ENCODE measurements at places on chromosomes 3 and 15.

DNA sequence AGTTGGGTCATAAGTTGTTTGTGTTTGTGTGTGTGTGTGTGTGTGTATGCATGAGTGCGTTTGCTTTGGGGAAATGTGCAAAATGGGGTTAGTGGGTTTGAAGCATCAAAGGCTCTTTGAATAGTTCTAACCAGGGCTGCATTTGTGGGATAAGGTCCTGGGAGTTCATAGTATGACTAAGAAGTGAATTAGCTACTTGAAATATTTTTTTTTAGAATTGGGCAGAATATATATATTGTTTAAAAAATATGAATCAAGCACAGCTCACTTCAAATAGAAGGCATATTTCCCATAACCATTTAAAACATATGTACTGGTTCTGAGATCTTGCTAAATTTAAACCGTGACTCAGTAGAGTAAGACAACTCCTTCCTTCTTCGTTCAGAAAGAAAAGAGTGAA lies 43.1 kb downstream of the IGF2BP2 start:
- no peak for DNase-seq

- no peak for DNase-seq
Observed at GRCh38 chr15:48930735-48931134, 33.0 kb downstream of the SHC4 start.

- no peak for DNase-seq
Observed at GRCh38 chr15:88629071-88629470, 7.9 kb downstream of the AEN start.

GRCh38 chr15:100947760-100948429 lies 28.7 kb downstream of the LRRK1 start:
- DNase-seq, result no peak

DNA sequence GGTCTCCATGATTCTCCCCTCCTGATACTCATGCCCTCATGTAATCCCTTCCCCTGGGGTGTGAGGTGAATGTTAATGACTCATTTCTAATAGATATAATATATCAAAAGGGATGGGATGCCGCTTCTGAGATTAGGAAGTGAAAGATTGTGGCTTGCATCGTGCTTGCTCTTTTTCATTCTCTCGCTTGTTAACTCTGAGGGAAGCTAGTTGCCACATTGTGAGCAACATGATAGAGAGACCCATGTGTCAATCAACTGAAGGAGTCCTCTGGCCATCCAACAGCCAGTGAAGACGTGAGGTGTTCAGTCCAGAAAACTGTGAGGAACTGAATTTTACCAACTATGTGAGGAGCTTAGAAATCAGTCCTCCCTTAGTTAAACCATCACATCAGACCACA lies 28.9 kb upstream of the DRD3 start:
- no peak for DNase-seq

GRCh38 chr3:50316657-50317242 lies 5.8 kb downstream of the HYAL2 start:
- DNase-seq, result no peak

DNA sequence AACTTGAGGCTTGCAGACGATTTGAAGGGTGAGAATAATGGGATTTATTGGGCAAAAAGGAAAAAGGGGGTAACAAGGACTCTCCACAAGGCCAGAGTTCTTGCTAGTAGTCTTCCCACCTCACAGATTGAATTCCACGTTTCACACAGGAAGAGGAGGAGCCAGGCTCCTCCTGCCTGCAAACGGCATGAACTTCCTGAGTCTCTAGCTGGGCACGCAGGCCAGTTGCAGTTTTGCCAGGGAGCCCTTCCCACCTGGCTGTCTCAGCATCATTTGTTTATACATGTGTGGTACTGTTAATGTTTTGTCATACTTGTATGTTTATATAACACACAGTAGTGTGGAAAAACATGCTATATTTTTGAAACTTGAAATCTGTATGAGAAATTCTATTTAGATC lies 155.0 kb downstream of the NLGN1 start:
- no peak for DNase-seq

DNA sequence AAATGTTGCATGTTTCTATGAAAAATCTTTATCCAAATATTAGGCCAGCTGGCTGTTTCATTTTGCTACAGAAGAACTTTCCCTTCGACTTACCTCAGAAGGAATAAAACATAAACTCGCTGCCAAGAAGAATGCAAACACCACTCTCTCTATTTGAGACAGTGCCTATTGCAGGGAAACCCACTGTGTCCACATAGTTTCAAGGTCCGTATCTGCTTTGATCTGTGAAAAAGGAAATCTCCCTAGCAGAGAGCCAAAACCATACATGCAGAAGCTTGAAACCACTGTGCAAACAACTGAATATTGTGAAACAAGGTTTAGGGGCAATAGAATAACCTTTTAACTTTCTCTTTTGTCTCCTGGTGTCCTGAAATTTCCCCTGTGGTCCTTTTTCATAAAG lies 35.0 kb upstream of the CAPN7 start:
- DNase-seq, result no peak

DNA sequence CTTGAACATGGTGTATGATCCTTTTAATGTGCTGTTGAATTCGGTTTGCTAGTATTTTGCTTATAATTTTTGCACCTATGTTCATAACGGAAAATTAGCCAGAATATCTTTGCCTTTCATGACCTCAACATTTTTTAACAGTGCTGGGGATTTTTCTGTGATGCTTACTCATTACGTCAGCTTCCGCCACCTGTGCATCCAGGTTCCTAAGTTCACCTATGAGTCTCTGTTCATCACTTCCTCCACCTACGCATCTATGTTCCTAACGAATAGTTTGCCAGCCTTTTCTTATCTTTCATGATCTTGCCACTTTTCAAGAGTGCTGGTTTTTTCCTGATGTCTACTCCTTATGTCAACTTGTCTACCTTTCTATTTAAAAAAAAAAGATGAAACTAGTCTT lies 16.5 kb downstream of the AADACL2 start:
- no peak for DNase-seq

DNA sequence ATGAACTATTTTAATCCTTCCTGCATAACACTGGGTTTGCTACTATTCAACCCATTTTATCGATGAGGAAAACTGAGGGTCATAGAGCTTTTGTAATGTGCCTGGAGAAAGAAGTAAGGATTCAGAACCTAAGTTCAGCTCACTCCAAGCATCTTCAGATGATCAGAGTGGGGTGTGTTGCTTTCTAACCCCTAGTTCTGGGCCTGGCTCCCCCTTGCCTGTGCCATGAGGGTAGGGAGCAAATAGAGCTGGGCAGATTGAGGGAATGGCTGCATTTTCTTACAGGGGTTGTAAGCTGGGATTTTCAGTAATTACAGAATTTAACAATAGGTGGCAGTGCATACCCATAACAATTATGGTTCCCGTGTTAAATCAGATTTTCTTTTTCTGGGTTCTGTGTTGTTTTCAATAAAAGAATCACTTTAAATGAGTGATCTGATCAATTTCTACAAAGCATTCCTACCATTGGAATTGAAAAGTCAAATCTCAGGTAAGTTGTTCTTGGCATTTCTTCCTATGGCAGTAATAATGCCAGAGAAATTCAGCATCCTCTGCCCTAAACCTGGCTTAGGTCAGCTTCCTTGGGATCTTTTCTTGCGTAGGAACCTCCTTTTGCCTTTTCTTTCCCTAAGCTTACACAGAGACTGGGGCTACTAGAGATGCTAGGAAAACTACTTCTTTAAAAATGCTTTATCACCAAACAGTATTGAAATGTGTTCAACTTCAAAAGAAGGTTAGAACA lies 103.8 kb upstream of the IL12A start:
- DNase-seq, result peak; percentile 30

DNA sequence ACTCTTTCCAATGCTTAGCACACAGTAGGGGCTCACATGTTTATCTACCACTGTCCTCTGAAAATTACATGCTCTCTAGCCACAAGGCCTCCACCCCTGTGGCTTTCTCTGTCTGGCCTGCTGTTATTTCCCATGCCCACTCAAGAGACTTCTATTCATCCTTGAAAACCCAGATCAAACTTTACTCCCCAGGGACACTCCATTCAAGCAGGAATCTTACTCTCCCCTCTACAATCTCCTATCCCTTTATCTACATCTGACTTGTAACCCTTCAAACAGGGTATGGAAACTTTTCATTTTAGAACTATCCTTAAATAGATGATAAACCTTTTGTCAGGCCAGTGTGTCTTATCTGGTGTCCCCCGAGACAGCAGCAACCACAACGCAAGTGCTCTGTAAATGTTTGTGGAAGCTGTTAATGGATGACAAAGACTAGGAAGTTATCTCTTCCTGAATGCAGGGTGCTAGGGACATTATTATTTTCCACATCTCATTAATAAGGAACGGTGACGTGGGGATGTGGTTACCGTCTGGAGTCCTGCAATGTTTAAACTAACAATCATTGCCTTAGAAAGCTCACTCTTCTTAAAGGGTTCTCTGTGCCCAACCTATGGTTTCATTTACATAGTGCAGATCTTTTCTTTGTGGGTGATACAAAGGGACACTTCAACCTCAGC lies 322.3 kb downstream of the ARRDC4 start:
- no peak for DNase-seq

- DNase-seq, result peak; percentile 91
Observed at GRCh38 chr3:151918253-151919029, 45.0 kb downstream of the SUCNR1 start.

DNA sequence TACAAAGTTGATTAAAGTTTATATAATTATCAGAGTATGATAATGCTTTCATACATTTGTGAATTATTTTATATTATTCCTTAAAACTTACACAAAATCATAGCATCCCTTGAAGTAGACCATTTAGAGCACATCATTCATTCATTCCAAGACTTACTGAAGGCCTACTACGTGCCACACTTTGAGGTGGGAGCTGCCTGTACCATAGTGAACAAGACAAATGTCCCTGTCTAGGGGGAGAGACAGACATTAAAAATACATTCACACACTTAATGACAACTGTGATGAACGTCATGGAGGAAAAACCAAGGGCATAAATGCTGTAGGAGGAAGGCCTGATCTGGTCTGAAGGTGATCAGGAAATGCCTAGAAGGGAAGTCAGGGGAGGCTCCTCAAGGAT lies 12.1 kb downstream of the MCCC1 start:
- no peak for DNase-seq

DNA sequence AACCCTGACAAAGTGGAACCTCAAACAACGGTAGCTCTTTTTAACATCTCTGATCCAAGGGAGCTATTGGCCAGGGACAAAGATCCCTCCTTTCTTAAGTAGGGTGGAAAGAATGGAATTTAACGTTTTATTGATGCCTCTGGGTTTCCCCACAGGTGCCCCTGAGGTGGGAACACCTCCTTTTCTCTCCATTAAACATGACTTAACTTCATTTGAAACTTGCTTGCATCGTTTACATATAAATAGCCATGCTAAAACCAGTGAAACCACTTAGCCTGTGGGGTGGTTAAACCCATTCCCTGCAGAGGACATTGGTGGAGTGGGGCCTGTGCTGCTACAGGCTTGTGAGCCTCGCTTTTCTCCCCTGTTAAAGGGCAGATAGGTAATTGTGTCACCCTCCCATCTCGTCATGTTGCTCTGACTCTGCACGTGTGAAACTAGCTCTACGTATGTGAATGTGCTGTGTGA lies 9.7 kb downstream of the CGNL1 start:
- DNase-seq, result no peak

GRCh38 chr3:142549986-142550385 lies 28.5 kb downstream of the ATR start:
- peak; percentile 48 for DNase-seq

GRCh38 chr3:71067977-71068654 lies 515.4 kb downstream of the FOXP1 start:
- no peak for DNase-seq

DNA sequence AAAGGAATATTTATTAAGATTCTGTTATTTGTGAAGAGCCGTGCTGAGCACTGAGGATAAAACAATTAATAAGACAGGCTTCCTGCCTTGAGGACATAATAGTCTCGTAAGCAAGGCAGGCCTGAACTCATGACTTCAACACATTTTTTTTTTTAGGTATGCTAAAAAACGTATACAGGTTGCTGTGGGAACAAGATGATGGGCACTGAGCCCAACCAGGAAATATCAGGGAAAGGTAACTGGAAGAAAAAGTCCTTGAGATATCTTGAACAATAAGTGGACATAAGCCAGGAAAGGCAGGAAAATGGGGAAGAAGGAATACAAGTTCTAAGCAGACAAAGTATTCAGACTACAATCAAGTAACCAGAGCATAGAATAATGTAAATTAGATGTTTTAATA lies 26.1 kb downstream of the CERS3 start:
- DNase-seq, result no peak

- DNase-seq, result no peak
Observed at GRCh38 chr3:170745211-170745718, 124.7 kb downstream of the RPL22L1 start.

DNA sequence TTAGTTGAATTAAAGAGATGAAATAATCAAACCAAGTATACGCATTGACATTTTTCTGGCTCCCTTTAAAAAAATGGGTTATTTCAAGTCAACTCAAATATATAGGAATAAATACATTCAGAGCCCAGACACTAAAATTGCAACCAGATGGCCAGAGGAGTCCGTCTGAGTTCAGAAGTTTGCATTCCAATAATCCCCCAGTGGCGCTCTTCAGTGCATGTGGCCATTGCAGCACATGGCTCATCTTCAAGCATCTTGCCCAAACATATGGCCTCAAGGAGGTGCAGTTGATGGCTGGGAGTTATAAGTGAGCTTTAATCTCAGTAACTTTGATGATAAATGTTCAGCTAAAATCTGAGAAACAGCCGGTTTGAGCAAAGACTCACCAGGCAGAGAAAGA lies 295.8 kb upstream of the LRRN1 start:
- no peak for DNase-seq

DNA sequence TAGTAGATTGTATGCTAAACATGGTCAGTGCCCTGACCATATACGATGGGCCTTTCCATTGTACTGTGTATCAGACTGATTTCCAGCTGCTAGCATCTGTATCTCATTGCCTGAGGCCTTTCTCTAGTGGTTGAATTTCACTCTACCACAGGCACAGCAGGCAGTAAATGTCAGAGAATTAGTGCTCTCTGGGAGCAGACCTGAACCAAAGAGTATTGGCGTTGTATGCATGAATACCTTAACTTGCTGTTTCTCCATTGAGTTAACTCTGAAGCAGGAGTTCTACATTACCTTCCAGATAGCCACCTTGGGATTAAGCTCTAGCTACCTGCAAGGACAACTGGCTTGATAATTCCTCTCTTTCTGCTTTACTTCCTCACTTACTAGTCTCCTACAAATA lies 439.2 kb upstream of the EPHA3 start:
- DNase-seq, result peak; percentile 50

- DNase-seq, result no peak
Observed at GRCh38 chr15:37902126-37902525, 32.3 kb upstream of the TMCO5A start.

DNA sequence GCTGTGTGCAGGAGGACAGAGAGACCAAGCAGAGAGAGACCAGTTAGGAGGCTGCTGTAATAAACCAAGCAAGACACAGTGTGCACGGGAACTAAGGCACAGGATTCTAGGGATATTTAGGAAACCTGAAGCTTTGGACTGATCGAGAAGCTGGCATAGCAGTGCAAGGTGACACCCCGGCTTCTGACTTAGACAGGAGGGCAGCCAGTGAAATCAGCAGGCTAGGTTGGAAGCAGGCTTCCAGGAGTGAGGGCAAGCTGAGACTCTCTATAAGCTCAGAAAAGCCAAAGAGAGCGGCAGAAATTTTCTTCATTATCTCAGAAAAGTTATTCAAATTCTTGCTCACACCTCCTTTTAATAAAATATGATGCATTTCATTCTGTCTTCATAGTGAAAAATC lies 104.6 kb downstream of the LIPC start:
- no peak for DNase-seq
